ENCODE measurements at places on chromosomes 6 and 20.

GRCh38 chr6:1267790-1268762, 43.8 kb upstream of the FOXQ1 start:
- no peak for DNase-seq

DNA sequence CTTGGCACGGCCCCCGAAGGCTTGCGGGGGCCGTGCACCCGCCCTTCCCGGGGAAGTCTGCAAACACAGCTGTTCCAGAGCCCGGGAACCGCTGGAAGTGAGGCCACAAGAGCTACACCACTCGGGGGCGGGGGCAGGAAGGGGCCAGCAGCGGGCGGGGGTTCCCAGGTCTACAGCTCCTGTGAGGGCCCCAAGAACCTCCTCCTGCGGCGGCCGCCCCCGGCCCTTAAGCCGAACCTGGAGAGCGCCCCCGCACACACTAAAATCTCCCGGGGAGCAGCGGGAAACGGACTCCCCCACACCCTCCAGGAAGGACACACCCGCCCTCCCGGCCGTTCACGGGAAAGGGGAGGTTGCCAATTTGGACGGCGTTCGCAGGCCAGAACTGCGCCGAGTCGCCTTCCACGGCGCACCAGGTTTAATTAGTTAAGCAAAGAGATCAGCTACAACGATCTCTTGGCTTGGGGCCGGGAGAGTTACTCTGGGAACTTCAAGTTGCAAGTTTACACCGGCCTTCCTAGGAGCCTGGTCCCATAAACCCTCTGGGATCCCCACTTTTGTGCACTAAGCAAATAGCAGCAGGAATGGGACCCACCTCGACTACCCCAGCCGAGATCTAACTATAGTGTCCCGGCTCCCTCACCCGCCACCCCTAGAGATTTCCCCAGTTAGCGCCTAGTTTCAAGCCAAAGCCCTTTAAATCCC, 1.7 kb downstream of the JAG1 start:
- no peak for DNase-seq

DNA sequence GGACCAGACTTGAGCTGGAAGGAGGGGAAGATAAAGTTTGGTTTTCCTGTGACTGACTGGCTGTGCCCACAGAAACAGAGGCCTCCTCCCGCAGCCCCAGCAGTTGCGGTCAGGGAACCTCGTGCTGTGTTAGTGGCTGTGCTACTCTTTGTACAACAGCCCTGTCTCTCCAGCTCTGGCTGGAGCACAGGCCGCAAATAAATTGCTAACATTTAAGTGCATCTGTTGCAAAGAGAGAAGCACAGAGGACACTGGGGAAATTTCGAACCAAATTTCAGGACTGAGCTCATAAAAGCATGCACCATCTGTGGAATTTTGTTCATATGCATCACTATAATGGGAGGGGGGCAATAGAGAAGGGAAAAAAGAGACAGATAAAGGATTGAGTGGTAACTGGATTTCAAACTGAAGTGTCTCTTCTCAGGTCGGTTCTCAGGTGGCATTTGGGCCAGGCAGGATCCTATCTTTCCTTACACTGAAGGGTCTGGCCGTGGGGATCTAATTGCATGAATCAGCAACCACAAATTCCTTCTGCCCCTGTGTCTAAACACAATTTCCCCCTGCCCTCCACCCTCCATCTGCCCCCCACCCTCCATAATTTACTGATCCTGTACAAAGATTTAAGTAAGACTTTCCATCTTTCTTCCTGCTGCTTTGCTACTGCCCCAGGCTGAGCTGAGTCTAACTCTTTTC, 88.9 kb upstream of the ATXN1 start:
- DNase-seq: peak; percentile 83

DNA sequence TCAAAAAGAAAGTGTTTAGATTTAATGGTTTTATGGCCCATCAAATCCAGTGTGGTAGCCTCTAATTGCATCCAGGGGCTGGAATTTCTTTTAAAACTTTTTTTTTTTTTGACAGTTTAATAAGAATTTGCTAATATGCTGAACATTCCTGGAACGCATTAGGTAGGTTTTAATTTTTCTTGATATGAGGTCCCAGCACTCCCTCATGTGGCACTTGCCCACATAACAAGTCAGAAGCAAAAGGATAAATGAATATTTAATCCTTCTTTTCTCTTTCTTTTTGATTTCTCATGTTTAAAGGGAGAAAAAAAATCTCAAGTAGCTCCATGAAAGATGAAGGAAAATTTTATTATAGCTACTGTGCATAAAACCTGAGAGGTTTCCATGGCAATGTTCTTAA, 13.5 kb downstream of the HAO1 start:
- DNase-seq: no peak

- no peak for DNase-seq
These were observed 92.4 kb downstream of the PPP1R14C start for GRCh38 chr6:150235218-150235617.

GRCh38 chr6:72977114-72977513, 248.2 kb downstream of the KHDC1L start:
- no peak for DNase-seq

GRCh38 chr6:21898107-21898796, 304.7 kb downstream of the SOX4 start:
- no peak for DNase-seq

- no peak for DNase-seq
These were observed 18.7 kb downstream of the NANP start for GRCh38 chr20:25605148-25605547.

DNA sequence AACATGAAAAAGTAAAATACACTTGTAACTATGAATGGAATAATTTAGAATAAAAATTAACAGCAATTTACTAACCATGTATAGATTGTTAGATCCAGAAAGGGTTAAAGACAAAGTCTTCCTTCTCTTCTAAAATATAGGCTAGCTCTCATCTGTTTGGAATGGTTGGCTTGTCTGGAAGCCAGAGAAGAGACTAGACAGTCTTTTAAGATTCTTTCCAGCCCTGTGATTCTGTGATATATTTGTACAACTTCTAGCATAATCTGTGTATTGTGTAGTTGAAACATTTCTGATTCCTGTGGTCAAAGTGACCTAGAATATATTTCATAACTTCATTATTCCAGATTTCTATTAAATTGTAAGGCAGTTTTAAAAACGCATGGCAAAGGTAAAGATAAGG, 196.6 kb downstream of the UST start:
- no peak for DNase-seq

DNA sequence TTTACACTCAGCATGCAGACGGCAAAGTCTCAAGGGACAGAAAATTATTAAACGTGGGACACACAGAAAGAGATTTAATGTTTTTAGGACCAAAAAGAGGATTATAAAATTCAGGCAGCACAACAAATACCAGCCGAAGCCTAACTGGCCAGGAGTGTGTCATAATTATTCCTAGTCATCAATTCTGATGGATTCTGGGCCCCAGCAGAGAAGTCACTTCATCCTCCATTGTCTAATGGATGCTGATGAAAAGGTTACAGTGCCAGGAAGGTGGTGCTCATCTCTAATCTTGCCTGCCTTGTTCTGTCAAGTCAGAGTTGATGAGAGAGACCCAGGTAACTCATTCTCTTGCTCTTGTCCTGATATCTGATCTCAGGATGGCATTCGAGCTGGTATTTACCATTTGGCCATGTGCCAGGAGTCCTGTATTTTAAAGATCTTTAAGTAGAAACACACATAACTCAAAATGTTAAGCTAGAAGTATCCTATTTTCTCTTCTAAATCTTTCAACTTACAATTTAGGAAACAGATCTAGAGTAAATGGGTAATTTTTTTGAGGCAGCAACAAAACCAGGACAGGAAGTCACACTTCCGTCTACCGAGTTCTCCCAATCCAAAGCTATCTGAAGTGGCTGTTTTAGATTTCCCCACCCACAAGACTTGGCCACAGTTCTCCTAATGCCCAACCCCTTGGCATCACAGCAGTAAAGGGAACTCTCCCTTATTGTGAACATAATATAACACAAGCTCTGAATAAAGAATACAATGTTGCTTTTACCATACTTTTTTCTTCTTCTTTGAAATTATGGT, 50.0 kb downstream of the ADAT2 start:
- DNase-seq: no peak

DNA sequence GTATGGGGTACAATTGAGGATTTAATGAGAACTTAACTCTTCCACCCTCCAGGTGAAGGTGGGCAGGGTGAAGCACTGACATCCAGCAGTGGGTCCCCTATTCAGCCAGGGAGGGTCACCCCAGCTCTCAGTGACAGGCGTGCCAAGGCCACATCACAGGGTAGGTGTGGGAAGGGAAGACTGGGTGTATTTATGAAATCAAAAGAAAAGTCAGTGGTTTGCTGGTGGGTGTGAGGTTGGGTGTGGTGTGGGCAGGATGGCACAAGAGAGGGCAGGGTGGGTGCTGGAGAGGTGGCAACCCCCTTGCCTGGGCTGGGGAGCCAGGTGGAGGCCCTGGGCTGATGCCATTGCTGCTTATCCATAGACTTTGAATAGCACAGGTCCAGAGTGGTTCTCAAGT, 16.6 kb downstream of the SYNDIG1 start:
- peak; percentile 27 for DNase-seq

- no peak for DNase-seq
These were observed 16.3 kb downstream of the COL21A1 start for GRCh38 chr6:56230976-56231566.

- DNase-seq: no peak
These were observed 151.8 kb upstream of the HEY2 start for GRCh38 chr6:125597411-125598253.

DNA sequence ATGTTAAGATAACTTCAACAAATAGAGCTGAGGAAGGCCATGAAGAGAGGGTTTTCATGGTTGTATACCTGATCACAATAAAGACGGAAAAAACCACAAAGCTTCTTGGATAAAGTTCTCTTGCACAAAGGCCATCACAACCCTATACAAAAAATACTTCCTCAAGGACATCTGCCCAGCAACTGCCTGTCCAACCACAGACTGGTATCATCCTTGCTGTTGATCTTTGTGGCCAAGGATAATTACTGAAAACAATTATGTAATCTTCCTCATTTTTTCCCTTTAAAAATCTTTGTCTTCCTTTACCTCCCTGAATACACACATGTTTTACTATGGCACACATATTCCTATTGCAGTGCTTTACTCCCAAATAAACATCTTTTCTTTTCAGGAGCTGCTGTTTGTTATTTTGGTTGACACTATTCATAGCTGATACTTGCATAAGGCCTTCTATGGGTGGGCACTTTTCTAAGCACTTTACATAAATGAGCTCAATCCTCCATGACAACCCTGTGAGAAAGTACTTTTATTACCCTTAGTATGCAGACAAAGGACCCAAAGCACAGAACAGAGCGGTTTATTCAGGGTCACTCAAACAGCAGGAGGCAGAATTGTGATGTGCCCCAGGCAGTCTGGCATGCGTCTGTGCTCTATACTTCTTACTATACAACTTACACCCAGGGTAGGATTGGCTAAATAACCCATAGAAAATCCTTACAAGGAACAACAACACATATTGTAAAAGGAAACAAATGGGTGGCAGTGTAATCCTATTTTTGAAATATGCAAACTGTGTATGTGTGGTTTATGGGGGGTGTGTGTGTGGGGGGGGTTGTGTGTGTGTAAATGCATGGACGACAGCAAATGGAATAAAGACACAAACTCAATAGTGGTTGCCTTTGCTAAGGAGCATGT, 35.1 kb downstream of the SNRNP48 start:
- peak; percentile 74 for DNase-seq

DNA sequence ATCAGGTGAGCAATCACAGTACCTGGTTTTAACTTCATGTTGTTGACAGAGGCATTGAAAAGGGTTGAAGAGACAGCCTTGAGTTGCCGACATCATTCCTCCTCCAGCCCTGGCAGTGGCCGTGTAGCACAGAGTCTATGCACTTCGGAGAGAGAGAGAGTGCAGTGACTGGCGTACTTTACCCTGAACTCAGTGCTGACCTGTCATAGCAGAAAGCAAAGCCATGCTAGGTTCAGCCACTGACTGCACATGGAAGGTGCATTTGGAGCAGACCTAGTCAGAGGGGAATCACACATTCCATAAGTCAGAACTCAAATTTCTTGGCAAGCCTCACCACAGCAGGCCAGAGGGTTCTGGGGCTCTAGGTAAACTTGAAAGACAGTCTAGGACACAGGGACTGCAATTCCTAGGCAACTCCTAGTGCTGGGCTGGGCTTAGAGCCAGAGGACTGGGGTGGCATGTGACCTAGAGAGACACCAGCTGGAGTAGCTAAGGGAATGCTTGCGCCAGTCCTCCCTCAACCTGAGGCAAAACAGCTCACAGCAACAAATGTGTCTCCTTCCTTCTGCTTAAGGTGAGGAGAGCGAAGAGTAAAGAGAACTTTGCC, 69.1 kb downstream of the ELOVL4 start:
- DNase-seq: no peak

- no peak for DNase-seq
These were observed 4.4 kb upstream of the TMEM14A start for GRCh38 chr6:52666523-52666922.

DNA sequence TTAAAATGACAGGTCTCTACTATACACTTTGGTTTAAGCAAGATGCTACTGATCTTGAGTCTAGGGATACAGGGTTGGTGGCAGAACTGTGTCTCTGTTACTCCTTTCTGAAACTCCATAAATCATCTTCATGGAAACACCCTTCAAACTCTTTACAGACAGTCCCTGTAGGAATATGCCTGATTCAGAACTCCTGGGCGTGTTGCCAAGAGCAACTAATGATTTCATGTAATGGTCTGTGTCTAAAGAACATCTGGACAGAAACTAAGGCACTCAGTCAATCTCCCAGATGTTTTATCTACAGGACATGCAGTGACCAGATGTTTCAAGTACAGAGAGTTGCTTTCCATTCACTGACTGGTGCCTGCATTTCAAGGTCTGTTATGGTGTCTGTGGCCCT, 464.4 kb upstream of the CHD6 start:
- no peak for DNase-seq

DNA sequence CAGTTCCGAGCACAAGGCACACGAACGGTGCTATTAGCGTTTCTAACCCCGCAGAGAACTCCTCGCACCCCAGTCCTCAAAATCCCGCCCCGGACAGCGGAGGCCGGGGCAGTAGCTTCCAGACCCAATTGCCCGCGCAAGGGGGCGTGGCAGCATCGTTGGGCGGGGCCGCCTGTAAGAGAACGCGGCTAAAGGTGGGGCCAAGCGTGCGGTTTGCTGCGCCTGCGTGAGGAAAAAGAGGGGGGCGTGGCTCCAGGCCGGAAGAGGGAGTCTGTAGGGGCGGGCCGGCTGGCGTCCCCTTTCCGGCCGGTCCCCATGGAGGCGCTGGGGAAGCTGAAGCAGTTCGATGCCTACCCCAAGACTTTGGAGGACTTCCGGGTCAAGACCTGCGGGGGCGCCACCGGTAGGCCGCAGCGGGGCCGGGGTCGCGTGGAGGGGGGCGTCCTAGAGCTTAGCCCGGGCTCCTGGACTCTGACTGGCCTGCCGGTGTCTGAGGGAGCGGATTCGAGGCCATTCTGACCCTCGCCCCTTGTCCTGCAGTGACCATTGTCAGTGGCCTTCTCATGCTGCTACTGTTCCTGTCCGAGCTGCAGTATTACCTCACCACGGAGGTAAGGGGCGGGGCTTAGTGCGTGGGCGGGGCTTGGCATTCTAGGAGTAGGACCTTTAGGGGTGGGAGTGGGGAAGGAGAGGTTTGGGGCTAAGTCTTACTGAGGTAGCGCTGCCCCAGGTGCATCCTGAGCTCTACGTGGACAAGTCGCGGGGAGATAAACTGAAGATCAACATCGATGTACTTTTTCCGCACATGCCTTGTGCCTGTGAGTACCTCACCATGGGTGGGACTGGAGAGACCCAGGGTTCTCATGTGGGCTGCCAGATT, at the start of gene ERGIC3:
ERGIC3 (plus strand) TSS at position 296 of the 880 bp plus-strand sequence; CDS start at position 316, 20 bp downstream.
- peak; percentile 99 for DNase-seq

- DNase-seq: peak; percentile 71
These were observed 671 bp downstream of the E2F1 start for GRCh38 chr20:33685328-33686099.

GRCh38 chr20:44594730-44595129, 12.4 kb downstream of the PKIG start:
- DNase-seq: no peak

- no peak for DNase-seq
These were observed 98.3 kb downstream of the EDN3 start for GRCh38 chr20:59398537-59399205.
